ENCODE measurements at places on chromosomes 5 and 9.

- no peak for DNase-seq
Measured at GRCh38 chr5:132747616-132748440, 602 bp downstream of the CCNI2 start.

- no peak for DNase-seq
Measured at GRCh38 chr9:38026840-38027527, 42.0 kb downstream of the SHB start.

DNA sequence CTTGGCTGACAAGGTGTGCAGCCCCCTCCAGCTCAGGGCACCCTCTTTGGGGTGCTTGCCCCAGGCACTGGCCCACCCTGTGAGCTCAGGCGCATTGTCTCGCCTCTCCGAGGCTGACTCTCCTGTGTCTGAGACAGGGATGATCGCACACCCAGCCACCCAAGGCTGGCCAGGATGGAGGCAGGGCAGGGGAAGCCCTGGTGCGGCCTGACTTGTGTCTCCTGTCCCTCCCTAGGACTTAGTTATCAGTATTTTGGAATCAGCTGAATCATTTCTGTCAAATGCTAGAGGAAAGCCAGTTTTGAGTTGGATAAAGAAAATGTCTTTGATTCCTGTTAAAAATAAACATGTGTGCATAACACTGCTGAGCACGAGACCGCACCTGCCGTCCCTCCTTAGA is 2.5 kb upstream of the DBH start:
- no peak for DNase-seq

DNA sequence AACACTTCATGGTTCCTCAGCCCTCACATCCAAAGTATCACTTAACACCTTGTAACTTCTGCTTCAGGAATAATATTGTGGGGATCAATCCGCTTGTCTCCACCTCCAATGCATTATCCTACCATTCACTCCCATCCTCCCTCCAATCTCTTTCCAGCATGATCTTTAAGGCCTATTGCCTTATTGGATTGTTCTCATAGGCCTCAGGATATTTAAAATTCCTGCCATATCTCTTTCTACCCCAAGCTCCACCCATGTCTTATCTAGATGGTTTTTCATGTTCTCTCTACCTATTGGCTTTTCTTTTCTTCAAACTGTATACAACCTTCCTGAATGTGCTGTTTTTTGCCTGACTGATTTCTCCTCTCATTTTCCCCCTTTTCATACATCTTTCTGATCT is 7.2 kb downstream of the KDM4C start:
- no peak for DNase-seq

DNA sequence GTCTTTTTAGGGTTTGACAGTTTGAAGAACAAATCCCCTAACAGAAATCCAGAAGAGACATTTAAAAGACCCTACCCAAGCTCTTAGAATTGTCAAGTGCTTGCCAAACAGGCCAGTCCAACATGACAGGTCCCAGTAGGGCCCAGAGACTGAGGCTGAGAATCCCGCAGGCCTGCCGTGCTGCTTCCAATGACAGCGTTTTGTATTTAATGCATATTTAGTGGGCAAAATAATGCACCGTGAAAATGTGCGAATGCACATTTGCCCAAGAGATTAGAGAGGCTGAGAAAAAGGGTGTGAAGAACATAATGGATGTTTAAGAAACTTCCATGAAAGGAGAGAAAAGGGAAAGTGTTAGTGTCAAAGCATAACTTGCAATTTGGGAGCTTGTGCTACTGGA is 57.6 kb downstream of the CD180 start:
- DNase-seq, result no peak

GRCh38 chr5:115875447-115875846 is 33.7 kb downstream of the AP3S1 start:
- DNase-seq, result no peak

GRCh38 chr5:135895474-135896006 is at the start of gene IL9:
TSS of gene IL9 (minus strand) at chr5:135895841. CDS start at chr5:135895816, 25 bp downstream.
- DNase-seq, result no peak

DNA sequence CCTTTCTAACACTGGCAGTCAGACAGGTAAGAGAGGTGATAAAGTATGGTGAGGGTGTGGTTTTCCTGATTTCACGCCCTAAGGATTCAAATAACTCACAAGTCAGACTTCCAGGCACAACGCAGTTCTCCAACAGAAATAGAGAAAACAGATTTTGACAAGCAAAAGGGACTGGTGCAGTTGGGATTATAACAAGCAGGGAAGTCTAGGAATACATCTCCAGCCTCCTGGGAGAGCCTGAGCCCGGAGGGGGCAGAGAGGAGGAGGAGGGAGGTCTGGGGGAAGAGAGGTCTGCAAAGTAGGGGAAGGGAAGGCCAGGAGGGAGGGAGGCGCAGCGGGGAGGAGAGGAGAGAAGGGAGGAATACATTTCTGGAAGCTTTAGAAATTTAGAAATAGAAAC is 1.6 kb downstream of the CMBL start:
- DNase-seq, result no peak

DNA sequence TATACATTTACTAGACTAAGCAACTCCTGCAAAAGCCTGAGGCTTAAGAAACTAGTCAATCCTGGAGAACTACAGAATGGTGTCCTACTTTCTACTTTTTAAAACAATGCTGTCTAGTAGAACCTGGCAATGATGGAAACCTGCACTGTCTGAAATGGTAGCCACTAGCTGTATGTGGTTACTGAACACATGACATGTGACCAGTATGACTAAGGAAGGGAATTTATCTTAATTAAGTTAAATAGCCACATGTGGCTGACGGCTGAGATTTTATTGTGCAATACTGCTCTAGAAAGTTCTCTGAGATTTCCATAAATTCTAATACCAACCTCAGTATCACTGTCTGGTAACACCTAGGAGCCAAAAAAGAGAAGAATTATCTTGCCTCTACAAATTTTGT is 44.9 kb upstream of the RAPGEF6 start:
- DNase-seq, result peak; percentile 90

- DNase-seq, result no peak
Measured at GRCh38 chr5:158709279-158709678, 390.4 kb downstream of the EBF1 start.

- DNase-seq, result peak; percentile 13
Measured at GRCh38 chr5:44646016-44646415, 162.7 kb upstream of the MRPS30 start.

DNA sequence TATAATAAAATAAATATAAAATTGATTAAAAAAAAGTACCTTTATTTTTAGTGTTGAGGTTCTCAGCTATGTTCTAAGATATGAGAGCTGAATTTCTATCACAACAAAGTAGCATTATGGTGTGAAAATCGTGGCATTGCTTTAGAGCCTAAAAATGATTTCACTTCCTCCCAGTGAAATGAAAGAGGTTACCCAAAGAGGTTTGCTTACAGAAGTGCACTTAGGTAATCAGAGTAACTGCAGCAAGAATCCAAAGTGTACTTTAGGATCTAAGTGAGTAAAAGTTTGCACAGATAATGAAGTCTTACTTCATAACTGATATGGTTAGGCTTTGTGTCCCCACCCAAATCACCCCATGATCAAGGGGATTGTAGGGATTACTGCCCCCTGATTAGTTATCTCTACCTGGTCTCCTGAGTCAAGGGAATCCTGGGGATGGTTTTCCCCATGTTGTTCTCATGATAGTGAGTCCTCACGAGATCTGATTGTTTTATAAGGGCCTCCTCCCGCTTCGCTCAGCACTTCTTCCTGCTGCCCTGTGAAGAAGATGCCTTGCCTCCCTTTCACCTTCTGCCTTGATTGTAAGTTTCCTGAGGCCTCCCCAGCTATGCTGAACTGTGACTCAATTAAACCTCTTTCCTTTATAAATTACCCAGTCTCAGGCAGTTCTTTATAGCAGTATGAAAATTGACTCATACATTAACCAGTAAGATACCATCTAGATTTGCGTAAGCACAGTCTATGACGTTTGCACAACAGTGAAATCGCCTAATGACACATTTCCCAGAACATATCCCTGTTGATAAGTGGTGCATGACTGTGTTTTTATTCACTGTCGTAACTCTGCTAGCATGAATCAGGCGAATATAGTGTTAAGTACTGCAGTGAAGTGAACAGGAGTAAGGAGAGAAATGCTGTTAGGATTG is 40.3 kb upstream of the LRRC70 start:
- peak; percentile 91 for DNase-seq

DNA sequence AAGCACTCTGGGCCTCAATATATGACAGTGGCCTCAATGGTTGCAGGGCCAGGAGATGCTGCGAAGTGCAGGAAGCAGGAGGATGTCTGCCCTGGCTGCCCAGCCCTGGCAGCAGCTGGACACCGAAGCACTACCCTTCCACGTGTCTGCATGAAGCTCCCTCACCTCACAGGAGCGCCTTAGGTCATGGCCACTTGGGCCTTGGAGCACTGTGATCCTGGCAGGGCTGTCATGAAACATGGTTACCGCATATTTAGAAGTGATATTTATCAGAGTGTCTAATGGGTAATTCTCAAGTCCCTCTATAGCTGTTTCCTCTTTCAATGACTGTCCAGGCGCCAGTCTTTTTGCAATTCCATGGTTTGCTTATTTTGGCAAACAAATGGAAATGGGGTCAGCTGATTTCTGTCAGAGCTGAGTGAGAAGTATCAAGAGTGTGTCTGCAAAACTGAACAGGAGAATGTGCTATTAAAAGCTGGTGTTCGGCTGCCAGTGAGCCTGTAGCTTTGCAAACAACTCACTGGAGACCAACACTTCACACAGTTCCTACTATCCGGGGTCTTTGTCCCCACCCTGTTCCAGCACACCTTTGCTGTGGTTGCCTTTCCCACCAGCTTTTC is 285.9 kb downstream of the KIF4B start:
- DNase-seq, result no peak

- DNase-seq, result no peak
Measured at GRCh38 chr5:63563008-63563917, 399.0 kb downstream of the HTR1A start.

DNA sequence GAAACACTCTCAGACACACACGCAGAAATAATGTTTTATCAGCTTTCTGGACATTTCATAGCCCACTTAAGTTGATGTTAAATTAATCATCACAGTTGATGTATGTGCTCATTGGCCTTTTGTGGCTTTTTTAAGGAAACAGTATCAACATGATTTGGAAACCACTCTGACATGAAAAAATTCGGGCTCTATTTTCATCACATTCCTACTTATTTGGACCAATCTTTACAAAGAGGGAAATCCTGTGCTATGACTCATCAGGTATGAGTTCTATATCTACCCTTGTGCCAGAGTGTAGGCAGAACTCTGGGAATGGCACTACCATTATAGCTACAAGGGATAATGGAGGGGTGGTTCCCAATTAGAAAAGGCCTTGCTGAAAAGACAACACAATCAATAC is 388.4 kb upstream of the PTGER4 start:
- no peak for DNase-seq

DNA sequence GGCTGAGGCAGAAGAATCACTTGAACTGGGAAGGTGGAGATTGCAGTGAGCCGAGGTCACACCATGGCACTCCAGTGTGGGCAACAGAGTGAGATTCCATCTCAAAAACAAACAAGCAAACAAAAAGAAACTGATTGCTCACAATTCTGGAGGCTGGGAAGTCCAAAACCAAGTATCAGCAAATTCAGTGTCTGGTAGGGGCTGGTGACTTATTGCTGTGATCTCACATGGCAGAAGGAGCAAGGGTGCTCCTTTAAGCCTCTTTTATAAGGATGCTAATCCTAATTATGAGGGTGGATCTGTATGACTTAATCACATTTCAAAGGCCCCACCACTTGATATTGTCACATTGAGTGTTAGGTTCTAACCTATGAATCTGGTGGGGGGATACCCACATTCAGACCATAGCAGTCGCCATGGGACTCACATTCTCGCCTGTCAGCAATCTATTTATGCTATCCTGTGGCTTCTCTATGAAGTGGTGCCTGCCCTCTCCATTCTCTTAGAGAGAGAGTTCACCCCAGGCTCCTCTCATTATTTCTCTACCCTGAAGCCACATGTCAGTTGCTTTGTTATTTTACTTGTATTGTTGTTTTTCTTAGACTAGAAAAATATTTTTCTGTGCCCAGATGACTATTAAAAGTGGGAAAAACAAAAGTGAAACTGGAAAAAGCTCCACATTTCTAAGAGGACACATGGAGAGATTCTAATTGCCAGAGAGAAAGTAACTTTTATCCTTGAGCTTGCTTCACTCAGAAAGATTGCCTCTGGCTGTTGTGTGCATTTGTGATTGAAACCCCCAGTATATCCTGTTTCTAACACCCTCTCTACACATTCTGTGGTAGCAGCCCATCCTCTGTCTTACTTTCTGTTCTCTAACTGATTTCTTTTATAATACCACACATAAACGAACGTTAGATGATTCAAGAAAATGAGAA is 18.8 kb upstream of the PRLR start:
- DNase-seq, result peak; percentile 53

GRCh38 chr5:113371721-113372196 is 63.0 kb downstream of the TSSK1B start:
- DNase-seq, result no peak

DNA sequence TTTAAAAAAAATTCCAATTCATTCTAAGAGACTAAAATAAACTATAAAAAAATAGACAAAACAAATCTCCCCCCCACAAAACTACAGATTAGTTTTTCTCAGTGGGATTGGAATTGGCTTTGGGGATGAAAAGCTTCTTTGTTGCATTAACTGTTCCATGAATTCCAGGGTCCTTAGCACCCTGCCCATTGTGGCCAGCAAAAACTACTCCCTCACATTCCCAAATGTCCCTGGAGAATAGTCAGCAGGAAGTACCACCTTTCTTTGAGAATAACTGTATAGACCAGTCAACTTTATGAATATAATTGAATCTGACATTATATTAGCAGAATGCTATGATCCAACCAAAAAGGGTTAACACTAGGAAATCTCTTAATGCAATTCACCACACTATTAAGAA is 147.9 kb downstream of the LPAR1 start:
- DNase-seq, result no peak

- DNase-seq, result no peak
Measured at GRCh38 chr5:180598316-180598701, 7.0 kb upstream of the SCGB3A1 start.

DNA sequence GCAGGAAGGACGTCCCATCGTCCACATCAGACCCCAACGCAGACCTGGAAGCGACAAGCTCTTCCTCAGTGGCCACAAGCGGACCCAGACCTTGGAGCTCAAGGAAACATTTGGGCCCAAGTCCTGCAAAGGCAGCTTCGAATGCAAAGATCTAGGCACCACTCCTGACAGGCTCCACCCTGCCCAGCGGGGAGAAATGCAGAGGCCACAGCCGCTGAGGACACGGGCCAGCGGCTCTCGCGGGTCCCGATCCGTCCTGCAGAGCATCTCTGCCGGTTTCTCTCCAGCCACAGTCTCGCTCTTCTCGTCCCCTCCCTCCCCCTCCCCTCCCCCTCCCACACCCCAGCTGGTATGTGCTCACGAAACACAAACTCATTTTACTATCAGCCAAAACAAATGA is 4.9 kb downstream of the SOHLH1 start:
- no peak for DNase-seq
